CD4-positive, alpha-beta T cell treated with Interleukin-17A for 1 hour (primary cell): ENCODE measurements at places on chromosomes 5 and 9.
A peak's percentile ranks its signal among the peaks of the same experiment; 100 is the strongest.

DNA sequence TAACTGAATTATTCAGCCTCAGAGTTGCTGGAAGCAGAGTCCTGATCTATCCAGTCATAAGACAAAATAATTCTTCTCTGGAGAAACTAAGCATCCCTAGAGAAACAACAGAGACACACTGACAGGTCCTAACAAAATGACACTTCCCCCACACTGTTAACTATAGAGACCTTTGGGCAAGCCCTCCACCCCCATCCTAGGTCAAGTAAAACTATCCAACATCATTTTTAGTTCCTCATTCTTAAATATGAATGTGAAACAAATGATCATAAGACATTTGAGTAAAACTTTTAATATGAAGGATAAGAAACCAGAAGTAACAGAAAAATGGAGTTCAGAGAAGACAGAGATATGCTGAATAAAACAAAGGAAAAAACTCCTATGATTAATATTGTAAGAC is 30.9 kb downstream of the CNTLN start:
- no peak for DNase-seq

DNA sequence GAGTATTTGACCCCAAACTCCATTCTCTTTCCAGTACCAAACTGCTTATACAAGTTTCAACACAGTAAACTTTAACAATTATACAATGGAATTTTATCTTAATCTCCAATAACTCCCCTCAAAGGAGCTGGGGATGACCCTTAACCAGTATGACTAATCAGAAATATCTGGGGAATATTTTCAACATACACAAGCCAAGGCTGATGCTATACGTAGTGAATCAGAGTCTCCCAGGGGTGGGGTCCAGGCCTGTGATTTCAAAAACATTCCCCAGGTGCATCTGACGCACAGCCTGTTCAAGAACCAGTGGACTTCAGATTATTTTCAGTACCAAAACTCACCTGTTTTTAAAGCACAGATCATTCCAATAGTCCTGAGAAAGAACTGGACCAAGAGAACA is 11.8 kb upstream of the SEMA5A start:
- DNase-seq, result no peak

- DNase-seq, result no peak
These were observed 25.5 kb downstream of the EGR1 start for GRCh38 chr5:138490648-138491283.

DNA sequence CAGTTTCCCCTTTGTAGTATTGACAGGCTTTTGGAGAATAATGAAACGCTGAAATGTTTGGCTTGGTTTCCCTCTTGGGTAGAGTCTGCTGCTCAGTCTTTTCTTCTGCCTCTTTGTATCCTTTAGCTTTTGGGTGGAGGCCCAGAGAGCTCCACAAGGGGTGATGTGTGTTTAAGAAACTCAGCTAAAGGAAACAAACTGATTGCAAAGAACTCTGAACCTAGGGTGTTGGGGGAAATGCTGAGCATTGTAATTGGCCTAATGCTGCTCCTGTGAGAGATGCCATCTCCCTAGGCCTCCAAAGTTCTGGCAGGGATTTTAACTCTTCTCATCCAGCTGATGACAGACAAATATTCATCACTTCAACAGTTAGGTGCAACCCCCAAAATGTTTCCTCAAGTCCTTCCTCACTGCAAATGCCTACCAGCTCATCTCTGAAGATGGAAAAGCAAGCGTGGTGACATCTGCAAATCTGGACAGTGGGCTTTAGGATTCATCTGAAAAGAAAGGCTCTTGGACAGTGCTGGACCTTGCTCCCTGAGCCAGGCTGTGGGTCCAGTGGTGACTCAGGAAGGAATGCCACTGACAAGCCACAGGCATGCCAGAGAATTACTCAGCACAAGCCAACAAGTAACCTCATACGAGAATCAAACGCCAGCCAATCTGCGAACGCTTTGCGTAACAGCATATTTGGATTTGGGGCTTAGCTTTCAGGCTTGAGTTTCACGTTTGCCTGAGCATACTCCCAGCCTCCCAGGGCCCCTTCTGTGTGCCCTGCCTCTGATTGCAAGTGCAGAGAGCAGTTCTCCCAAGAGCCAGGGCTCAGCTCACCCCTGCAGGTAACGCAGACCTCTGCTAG is 30.5 kb upstream of the ZSWIM6 start:
- DNase-seq, result no peak

GRCh38 chr5:109126481-109126880 is 283.3 kb downstream of the PJA2 start:
- DNase-seq, result no peak

DNA sequence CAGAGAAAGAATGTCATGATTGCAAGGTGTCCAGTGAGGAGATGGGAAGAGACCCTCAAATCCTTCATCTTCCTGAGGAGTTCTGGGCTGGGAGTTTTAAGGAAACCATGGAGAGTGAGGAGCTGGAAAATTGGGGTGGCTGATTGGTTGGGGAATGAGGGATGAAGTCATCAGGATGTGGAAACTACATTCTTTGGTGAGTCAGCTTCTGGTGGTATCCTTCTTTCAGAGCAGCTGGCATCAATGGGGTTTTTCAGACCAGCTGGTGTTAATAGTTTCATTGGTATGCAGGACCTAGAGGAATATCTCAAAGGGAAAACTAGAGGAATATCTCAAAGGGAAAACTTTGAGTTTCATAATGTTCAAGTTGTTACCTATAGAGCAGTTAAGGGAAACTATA is 45.2 kb downstream of the RNF180 start:
- DNase-seq, result no peak

- peak; percentile 57 for DNase-seq
These were observed 880.1 kb upstream of the SEMA6A start for GRCh38 chr5:117454716-117455212.

DNA sequence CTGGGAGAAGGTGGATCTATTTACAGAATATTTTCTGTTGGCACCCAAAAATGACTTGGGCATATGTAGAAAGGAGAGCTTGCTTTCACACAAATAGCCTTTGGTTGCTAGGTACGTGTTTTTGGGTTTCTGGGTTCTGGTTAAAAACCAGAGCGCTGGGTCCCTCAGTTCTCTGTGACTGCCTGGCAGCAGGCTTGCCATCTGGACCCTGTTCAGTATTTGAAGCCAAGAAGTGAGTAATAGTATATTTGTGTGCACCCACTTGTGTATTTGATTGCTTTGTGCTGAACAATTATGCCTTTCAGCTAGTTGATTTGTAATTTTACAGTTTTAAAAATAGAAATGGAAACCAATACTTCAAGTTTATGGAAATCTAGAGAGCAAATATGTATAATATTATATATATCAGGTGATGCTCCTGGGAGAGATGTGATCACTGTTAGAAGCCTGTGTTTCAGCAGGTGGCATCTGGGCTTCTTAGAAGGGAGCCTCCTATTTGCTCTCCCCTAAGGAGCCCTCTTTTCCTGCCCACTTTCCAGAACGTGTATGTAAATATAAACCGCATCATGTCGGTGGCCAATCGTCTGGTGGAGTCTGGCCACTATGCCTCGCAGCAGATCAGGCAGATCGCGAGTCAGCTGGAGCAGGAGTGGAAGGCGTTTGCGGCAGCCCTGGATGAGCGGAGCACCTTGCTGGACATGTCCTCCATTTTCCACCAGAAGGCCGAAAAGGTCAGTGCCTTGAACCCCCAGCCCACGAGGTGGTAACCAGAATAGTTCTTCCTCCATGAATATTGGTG is 153.6 kb downstream of the TRIO start:
- no peak for DNase-seq

DNA sequence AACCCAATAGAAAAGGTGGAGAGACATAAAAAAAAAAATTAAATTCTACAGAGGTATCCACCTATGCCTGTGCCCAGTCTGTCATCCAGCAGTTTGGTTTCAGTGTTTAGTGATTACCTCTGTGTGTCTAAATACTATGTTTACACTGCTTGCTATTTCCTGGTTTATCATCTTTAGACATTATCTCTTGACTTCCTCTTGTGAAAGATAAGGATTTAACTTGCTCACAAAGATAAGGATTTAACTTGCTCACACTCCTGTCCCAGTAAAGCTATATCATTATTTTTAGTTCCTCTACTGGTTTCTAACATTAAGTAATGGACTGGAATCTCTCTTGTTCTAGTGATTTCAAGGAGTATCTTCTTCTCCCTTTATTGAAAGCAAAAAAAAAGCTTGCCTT is 53.9 kb upstream of the ZFR start:
- DNase-seq, result no peak

GRCh38 chr5:113166852-113167366 is 190.3 kb downstream of the DCP2 start:
- no peak for DNase-seq

DNA sequence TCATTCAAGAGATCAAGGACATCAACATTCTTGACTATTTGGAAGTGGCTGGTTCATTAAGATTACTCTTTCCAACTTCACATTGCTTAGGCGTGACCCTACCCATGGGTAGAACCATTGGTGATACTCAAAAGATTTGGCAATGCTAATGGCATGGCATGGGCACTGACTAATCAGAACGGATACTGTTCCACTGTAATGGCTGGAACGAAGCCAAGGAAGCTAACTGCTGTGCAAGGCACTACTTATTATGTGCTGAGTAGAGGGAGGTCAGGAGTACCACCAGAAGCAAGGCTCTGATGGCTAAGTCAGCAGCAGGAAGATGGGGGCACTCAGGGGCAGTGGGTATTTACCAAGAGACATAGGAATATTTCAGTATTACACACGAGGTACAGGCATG is 31.9 kb downstream of the GNA14 start:
- no peak for DNase-seq

- DNase-seq, result no peak
These were observed 12.9 kb downstream of the PLPP1 start for GRCh38 chr5:55521881-55522280.

- DNase-seq, result peak; percentile 15
These were observed 272.2 kb downstream of the AUH start for GRCh38 chr9:91089405-91090129.

GRCh38 chr5:133290669-133291240 is 238.9 kb downstream of the HSPA4 start:
- no peak for DNase-seq
